Renal cortical epithelial cell (primary cell): ENCODE measurements at places on chromosomes 16 and 17. TPM values are rescaled to one million over a fixed set of nuclear protein-coding genes. Genes with fewer than 3 reads are reported as not detected.

DNA sequence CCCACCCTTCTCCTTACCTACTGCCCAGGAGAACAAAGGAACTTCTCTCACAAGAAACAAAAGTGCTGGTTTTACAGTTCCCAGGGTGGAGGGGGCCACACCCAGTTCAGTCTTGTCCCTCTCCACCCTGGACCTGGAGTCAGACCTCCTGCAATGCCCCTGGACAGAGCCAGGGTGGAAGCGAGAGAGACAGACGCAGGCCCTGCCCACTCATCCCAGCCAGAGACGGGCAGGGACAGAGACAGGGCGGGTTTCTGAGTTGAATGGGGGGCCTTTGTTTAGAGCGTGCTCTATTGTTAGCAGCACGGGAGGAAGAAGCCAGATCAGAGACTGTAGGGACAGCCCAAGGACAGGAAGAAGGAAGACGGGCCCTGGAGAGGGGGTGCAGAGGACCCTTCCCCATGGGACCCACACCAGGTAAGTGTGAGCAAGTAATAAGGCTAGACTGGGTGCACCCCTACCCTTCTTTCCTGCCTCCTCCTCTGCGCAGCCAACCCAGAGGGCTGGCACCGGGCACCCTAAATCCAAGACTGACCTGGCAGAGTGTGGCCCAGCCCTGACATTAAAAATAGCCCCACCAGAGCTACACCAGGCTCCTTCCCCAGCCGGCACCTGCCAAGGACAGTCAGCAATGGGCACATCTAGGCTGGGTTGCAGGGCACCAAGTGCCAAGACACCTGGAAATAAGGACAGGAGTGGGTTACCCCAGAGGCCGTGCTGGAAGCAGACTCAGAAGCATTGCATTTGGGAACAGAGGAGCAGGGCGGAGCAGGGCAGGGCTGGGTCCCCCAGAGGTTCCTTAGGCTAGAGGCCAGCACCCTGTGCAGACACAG, 10.9 kb downstream of the JUP start:
- no peak for DNase-seq

- DNase-seq: no peak
Measured at GRCh38 chr17:70542876-70543275, 373.5 kb downstream of the KCNJ2 start.

DNA sequence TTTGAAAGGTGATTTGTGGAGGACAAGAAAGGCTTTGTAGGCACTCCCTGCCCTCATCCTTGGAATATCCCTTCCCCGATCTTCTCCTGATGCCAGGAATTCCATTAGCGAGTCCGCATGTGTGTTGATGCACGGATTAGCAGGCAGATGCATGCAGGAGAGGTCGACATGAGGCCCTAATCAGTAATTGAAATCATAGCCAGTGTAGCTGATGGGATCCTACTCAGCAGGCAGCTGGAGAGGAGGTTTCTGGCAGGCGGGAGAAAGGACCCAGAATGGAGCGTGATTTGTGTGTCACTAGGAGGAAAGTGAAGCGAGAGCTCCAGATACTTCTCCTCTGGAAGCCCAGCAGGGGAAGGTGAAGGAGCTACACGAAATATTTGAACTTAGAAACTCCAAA, 196.3 kb upstream of the CDH11 start:
- DNase-seq: no peak

DNA sequence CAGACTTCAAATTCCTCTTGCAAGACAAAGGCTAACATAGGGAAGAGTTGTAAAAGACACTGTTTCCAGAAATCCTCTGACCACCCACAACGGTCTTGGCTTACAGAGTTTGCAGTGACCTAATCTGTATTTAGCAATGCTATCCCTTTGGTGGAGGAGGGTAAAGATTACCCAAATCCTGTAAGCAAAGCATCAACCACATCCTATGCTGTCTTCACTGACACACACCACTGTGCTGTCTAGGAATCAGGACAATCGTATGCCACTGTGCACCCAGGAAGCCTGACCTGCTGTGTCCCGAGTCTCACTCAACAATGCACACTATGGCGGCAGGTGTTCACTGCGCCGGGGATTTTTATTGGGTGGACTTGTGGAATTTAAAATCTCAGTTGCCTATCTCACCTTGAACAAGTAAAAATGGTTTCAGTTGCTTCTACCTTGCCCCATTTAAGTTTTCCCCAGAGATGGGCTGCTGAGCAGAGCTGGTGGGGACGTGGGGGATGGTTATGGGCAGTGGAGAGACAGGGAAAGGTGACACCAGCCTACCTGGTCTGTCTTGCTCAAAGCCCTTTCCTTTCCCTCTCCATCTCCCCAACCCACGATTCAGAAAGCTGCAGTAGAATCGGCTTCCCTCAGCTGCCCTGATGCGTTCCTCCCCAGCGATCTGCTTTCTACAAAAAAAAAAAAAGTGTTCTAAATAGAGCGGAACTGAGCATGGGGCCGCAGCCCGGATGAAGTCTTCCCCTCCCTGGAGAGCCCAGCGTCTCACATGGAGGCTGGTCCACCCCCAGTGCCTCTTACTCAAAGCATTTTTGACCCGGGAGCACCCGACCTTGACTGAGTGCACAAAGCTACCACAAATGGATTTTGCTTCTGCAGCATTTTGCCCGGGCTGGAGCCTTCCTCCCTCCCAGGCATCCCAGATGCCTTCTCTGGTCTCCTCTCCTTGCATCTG, 271.5 kb downstream of the SOX9 start:
- peak; percentile 94 for DNase-seq

DNA sequence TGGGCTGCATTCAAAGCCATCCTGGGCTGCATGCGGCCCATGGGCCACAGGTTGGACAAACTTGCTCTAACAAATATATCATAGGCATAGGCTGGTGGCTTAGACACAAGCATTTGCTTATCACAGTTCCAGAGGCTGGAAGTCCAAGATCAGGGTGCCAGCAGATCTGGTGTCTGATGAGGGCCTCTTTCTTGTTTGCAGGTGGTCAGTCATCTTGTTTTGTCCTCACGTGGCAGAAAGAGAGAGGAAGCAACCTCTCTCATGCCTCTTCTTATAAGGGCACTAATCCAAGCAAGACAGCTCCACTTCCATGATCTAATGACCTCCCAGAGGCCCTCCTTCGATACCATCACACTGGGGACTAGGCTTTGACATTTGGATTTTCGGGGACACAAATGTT, 238.7 kb upstream of the TNRC6C start:
- DNase-seq: no peak

DNA sequence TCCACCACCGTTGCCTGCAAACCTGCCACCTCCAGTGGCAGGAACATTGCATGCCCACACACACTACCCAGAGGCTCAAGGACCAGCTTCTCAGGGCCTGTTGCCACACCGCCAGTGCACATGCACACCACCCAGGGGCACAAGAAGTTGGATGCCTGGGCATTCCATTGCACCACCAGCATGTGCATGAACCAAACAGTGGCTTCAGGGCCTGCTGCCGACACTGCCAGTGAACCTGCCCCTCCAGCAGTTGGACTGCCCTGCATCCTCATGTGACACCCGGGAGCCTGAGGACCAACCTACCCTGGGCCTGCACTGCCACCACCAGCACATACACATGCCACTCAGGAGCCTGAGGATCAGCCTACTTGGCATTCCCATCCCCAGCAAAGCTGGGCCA, 303.7 kb downstream of the KCNJ2 start:
- no peak for DNase-seq

GRCh38 chr17:39405436-39405835, 4.0 kb upstream of the FBXL20 start:
- DNase-seq: no peak

GRCh38 chr16:70258946-70259345, 7.2 kb upstream of the EXOSC6 start:
- no peak for DNase-seq

- DNase-seq: no peak
Measured at GRCh38 chr16:89153848-89154271, 17.7 kb upstream of the CDH15 start.

- no peak for DNase-seq
Measured at GRCh38 chr16:29816694-29817441, 916 bp downstream of the PAGR1 start.

LGALS9B gene
- total RNA-seq: not detected in 2 replicates

RNF112 gene
- total RNA-seq: not detected in 2 replicates

KPNA2 gene
- 72.1 and 115 TPM in 2 replicates for total RNA-seq

PROCA1 gene
- total RNA-seq: 0.17 and 1.1 TPM in 2 replicates
